AG08395 (cell line): ENCODE measurements at places on chromosomes 3 and 15.

DNA sequence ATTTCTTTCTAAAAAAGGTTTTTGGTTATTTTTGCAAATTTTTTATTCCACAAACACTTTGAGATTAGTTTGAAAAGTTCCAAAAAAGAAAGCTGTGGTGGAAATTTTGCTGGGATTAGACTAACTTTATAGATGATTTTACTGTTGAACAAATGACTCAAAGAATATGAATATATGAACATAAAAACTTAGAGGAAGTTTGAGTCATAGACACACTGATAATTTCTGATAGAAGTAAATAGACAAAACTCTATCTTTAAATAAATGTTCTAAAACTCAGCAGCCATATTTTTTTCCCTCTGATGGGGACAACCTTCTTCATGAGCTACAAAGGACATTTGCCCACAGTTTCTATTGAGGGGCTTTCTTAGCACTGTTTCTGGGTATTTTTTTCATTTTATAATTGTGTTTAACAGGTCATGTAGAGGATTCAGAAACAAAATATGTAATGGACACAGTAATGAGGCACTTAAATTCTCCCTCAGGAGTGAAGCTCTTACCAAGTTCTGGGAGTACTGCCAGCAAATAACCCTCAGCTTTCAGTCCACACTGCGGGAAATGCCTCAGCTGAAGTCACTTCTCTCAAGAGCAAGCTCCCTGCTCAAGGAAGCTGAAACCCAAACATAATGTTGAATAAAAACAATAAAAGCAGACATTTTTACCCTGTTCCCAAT, 157.6 kb downstream of the NFKBIZ start:
- peak; percentile 86 for DNase-seq

- DNase-seq, result no peak
Observed at GRCh38 chr3:193389335-193389734, 10.8 kb upstream of the ATP13A5 start.

- DNase-seq, result no peak
Observed at GRCh38 chr3:180932819-180933218, 20.3 kb downstream of the FXR1 start.

GRCh38 chr15:62618432-62618831, 424.1 kb upstream of the TPM1 start:
- peak; percentile 79 for DNase-seq

GRCh38 chr3:45599424-45599886, 4.9 kb downstream of the LIMD1 start:
- no peak for DNase-seq
